ENCODE measurements at places on chromosomes 4 and X.
A peak's percentile ranks its signal among the peaks of the same experiment; 100 is the strongest.

GRCh38 chr4:169957785-169958184, 68.4 kb downstream of the MFAP3L start:
- DNase-seq = peak; percentile 17

- no peak for DNase-seq
Observed at GRCh38 chr4:64192731-64193412, 216.4 kb downstream of the TECRL start.

DNA sequence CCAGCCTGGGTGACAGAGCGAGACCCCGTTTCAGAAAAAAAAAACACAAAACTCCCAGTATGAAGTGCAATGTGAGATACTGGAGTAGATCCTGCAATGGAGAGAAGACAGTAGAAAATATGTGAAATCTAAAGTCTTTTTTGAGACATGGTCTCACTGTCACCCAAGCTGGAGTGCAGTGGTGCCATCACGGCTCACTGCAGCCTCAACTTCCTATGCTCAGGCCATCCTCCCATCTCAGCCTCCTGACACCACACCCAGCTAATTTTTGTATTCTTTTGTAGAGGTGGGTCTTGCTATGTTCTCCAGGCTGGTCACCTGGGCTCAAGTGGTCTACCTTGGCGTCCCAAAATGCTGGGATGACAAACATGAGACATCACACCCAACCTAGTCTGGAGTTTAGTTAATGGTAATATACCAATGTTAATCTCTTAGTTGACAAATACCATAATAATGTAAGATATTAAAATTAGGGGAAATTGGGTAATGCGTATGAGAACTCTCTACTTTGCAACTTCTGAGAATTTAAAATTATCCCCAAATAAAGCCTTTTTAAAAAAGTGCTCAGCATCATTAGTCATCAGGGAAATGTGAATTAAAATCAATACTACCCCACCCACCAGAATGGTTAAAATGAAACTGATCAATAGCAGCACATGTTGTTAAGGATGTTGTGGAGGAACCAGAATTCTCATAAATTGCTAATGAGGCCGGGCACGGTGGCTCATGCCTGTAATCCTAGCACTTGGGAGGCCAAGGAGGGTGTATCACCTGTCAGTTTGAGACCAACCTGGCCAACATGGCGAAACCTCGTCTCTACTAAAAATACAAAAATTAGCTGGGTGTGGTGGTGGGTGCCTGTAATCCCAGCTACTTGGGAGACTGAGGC, 15.0 kb downstream of the RBMX start:
- no peak for DNase-seq

GRCh38 chr4:6230827-6231662, 30.7 kb upstream of the JAKMIP1 start:
- DNase-seq = no peak

DNA sequence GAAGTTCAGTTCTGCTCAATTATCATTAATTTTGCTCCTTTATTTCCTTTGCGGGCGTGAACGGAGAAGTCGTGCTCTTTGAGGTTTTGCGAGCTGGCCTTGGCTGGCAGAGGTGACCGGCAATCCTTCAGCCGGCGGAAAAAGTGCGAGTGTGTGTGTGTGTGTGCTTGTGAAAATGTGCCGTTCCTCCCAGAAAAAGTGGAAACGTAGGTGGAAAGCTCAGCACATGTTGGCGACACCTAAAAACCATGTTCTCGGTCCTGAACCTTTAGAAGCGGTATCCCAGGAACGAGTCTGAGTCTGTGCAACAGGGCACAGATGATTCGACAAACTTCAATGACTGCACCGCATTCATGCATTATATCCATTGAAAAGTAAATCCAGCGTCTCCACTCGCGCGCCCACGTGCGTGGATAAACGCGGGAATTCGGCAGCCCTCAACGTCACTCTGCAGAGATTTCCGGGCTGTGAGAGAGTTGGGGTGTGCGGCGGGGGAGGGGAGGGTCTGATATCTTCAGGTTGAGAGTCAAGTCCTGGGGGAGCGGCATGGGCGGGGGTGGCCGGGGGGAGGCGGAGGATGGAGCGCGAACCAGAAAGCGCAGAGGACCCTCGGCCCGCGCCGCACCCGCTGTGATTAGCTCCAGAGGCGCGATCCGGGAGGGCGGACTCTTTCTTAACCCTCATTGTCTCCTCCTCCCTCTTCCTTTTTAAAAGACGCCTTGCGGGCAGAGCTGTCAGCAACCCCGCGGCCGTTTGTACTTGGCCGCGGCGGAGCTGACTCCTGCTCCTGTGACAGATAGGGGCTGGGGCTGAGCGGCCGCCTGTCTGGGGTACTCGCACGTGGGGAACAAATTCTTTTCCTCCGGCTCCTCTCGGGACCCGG, at the start of gene SHISA3:
TSS of gene SHISA3 (plus strand) at position 737 of the 883 bp plus-strand sequence. CDS start 569 bp downstream, outside the sequence.
- DNase-seq = peak; percentile 54

DNA sequence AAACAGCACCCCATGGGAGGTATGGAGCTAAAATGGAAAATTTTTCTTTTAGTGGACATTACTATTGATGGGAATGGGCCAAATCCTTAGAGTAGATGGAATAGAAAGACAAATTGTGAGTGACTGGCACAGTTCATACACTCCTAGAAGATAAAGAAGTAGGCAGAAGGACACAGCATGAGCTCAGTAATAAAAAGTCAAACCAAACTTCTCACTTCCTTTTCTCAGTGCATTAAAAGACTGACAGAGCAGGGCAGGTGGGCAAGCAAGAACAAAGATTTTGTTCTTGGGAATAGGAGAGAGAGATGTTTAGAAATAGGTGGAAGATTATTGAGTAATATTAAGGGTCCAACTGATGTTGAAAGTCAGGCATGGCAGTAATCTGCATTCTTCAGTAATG, 132.5 kb downstream of the ATP10D start:
- no peak for DNase-seq

- no peak for DNase-seq
Observed at GRCh38 chr4:26701786-26702227, 117.9 kb downstream of the TBC1D19 start.

- DNase-seq = no peak
Observed at GRCh38 chr4:91025241-91026148, 898.3 kb downstream of the CCSER1 start.

DNA sequence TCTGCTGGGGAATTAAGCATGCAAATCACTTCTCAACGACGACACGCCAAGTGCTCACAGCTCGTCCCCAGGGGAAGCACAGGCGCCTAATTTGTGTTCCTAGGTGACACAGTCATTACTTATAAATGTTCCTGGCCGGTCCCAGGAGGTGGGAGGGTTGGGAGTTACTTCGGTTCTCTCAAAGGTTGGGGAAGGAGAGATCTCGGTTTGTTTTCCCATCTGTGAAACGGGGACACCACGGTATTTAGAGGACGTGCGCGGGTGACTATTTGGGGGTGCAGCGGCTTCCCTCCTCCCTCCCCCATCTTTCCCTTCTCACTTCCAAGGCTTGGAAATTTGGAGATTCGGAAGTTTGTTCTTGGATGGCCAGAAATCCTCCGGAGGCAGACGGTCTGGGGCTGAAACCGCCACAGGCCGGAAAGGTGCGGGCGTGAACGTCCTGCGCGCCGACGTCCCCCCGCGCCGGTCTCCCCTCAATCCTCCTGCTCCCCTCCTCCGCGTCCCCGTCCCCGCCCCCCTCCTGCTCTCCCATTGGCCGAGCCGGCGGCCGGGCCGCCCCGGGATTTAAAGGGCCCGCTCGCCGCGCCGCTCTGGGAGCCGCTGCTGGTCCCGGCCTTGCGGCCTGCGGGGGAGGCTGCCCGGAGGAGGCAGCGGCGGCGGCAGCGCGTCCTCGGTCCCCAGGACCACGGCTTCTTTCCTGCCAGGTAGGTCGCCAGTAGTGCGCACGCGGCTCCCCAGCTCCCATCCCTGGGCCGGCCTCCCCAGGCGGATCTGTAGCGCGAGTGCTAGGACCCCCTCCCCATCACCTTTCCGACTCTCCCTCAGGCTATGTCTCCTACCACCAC, at the start of gene PORCN:
TSS of gene PORCN (plus strand) at position 593 of the 845 bp plus-strand sequence. CDS start 829 bp downstream, outside the sequence.
- peak; percentile 75 for DNase-seq

DNA sequence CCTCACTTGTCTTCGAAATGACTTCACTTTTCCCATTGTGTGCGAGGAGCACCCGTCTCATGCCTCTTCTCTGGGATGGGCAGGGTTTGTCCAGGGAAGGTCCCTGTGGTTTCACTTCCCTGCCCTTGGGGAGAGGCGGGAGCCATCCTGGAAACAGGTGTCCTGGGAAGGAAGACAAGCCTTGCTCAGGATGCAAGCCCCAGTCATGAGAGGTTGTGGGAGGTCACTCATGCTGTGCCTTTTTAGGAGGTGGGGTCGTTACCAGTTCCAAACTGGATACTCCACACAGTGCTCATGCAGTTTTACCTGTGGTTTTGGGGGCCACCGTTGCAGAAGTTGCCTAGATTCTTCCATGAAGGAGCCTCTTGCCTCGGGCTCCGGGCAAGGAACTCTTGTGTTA, 3.8 kb downstream of the RGS12 start:
- DNase-seq = no peak

DNA sequence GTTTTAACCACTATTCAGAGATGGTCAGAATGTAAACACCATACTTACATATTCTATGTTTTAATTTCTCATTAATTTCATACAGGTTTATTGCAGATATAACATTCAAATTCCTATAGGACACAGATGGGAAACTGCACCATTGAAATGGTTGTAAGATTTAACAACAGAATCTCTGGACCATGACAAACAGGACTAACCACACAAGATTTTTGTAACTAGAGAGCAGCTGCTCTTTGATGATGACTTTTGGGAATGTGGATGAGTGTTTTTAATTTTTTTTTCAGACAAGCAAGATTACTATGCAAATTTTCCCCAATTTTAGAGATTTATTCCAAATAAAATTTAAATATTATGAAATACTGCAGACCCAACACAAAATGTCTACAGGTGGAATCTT, 610.2 kb downstream of the PCDH18 start:
- DNase-seq = no peak

DNA sequence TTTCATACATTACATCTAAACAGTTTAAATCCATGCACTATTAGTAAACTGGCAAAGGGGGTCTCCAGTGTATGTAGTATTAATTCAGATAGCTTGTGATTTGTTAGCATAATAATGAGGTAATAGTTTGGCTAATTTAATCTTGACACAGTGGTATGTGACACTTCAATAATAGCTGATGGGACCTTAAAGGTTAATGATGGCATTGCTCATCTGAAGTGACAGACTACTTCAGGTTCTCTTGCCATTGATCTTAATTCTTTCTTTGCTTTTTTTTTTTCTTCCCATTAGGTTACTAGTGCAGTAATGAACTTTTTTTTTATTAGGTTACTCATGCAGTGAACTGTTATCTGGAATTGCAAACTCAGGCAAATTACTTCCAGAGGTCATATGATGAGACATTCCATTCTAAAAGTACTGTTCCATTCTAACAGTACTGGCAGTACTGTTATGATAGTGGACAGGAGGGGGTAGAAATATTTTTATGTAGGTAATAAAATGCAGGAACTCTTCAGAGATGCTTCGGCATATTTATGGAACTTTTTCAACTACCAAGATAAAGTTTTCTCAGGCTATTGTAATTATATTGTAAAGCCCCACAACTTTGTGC, 911.3 kb upstream of the LCORL start:
- no peak for DNase-seq

- no peak for DNase-seq
Observed at GRCh38 chrX:44903830-44904530, 31.0 kb downstream of the KDM6A start.

- no peak for DNase-seq
Observed at GRCh38 chr4:10020871-10021652, at the start of gene SLC2A9. Gene SLC2A9 (minus strand): TSS chr4:10021497. CDS start chr4:10021429, 68 bp downstream.

DNA sequence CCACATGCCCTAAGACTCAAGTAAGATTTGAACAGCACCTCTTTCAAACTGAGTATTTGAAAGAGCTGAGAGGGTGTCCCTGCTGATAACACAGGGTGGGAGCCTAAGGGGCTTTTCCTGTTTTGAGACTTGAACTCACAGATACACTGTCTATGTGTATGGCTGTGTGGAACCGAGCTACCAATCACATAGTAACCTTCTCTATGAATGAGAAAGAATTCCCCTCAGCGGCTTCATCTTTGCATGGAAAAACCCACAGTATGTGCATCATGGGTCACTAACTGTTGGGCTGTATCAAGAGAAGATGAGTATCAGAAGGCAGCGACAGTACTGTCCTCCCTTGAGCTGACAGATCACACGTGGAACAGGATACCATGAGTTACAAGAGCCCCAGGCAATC, 336.3 kb downstream of the AFF2 start:
- no peak for DNase-seq

- DNase-seq = no peak
Observed at GRCh38 chr4:48664938-48665337, 115.1 kb downstream of the FRYL start.

- no peak for DNase-seq
Observed at GRCh38 chrX:50475208-50475607, 4.6 kb upstream of the DGKK start.

DNA sequence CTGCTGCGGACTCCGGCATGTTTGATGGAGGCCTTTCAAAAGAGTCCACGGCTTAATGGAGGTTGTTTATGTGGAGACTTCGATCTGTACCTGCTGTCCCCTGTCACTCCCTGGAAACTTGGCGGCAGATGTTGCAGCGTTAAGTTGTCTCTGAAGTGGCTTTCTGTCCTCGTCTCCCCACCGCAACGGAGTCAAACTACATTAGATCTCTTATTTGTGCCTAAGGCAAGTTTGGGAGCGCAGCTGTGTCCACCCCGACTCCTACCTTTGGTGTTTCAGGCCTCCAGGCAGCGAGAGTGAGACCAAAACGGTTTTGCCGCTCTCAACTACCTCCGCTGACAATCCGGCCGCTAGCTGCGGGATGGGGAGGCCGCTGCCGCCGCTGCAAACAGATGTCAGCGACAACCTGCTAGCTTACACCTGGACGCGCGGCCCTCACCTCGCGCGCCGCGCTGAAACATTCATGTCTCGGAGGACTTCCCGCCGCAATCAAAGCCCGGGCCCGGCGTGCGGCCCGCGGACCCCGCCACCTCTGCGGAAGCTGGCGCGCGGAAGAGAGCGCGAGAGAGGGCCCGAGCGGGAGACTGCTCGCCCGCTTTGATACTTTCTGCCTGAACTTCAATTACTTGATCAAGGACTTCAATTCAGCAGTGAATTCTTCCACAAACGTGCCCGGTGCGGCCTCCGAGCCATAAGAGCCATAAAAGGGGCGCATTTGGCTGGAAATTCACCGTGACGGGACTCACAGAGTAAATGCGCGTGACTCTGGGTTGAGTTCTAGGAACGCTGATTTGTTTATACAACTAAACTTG, 108.4 kb downstream of the ANTXR2 start:
- no peak for DNase-seq

All from Daoy (cell line).